ENCODE measurements at places on chromosomes 4 and X.

DNA sequence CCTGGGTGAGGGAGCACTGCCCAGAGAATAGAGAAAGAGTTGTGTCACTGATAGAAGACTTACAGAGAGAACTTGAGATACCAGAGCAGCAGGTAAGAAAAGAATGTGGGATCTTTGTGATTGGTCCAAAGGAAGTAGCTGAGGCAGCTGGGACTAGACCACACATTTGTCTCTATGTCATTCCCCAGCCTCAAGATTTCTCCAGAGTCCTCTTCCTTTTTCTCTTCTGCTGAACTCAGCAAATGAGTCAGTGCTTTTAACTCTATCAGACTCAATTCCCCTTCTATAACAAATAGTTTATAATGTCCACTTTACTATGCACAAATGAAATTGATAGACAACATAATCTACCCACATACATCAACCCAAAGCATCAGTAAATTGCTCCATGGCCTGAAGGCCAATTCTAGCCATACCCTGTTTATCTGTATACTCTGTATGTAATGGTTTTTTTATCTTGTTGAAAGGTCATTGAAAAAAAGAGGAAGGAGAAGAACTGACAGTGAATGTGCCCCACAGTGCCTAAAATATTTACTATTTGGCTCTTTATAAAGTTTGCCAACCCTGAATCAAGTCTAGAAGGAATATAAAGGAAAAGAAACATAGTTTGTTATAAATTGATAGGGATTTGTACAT is 38.2 kb downstream of the ETDC start:
- DNase-seq = no peak

GRCh38 chr4:110975338-110975737 is 352.5 kb upstream of the PITX2 start:
- no peak for DNase-seq

GRCh38 chr4:189128341-189128740 is 812.3 kb upstream of the FRG1 start:
- no peak for DNase-seq

- DNase-seq = no peak
Measured at GRCh38 chrX:114181195-114181594, 402.7 kb upstream of the HTR2C start.

DNA sequence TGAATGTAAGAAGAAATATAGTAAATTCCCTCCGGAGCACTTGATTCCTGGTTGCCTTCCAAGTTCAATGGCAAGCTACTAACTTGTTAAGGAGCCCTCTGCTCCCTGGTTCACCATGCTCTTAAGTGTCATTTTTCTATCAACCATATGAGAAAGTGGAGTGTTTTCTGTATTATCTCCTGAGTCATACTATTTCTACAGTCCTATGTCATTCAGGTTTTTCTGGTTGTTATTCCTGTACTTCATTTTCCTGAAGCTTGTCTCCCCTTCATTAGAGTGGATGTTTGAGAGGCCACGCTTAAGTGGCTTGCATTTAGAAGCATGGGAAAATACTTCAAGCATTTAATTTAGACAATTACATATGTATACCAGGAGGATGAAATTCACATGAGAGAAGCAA is 14.7 kb upstream of the EPGN start:
- no peak for DNase-seq

GRCh38 chrX:39301036-39301435 is 499.8 kb downstream of the MID1IP1 start:
- no peak for DNase-seq

GRCh38 chrX:74449322-74449936 is 28.1 kb downstream of the SLC16A2 start:
- no peak for DNase-seq

DNA sequence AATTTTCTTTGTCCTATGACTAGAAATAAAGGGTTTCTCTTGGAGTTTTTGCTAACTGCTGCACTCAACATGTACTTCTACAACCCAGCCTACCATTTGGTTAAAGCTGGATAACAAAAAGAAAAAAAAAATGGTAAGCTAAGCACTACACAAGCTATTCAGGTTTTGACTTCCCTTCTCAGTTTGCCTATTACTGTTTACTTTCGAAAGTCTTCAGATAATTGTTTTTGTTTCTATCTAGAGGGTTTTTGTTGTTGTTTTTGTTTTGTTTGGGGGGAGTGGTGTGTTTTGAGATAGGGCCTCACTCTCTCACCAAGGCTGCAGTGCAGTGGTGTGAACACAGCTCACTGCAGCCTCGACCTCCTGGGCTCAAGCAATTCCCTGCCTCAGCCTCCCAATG is 46.6 kb downstream of the CLOCK start:
- no peak for DNase-seq

GRCh38 chr4:88104902-88105610 is 53.4 kb downstream of the ABCG2 start:
- peak; percentile 70 for DNase-seq

GRCh38 chr4:2390146-2390545 is 28.3 kb downstream of the ZFYVE28 start:
- DNase-seq = no peak
